ENCODE measurements at places on chromosomes 11 and 22.

GRCh38 chr22:36795633-36796032, 19.7 kb upstream of the IFT27 start:
- DNase-seq, result no peak
- H3K4me3 ChIP-seq, result no peak overlapping the region
- H3K4me1 ChIP-seq, result no peaks in the 10 kb centered on the region
- H3K27me3 ChIP-seq, result no peaks in the 10 kb centered on the region

DNA sequence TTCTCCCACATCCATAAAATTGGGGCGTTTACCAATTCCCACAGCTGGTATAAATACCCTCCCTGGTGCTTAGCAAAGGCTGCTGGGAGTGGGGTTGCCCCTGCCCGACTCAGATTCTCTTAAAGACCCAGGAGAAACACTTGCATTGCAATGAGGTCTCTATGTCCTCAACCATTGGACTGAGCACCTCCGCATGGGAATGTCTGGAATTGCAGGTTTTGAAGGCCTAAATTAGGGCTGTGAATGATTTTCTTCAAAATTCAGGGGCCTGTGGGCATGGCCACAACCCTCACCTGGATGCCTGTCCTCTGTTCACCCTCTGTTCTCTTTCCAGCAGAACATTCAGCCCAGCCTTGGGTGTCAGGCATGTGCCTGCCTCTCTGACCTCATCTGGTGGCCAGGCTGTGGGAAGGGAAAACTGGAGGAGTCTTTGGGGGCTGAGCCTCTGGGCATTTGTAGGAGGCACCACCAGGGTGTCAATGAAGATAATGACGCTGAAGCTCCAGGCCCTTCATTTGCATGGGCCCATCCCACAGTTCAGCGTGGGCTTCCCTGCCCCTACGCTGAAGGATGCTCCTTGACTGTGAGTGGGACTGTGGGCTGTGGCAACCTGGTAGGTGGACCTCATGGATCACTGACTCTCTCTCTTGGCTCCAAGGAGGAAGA, 52.7 kb upstream of the MYEOV start:
- no peak for DNase-seq
- no peaks in the 10 kb centered on the region for H3K4me1 ChIP-seq
- no peaks in the 10 kb centered on the region for H3K36me3 ChIP-seq
- H3K27ac ChIP-seq, result no peak overlapping the region
- H3K27me3 ChIP-seq, result no peaks in the 10 kb centered on the region
- no peak overlapping the region for H3K4me3 ChIP-seq

- no peaks in the 10 kb centered on the region for H3K27me3 ChIP-seq
- H3K4me1 ChIP-seq, result peaks cover 3% of the 10 kb centered on the region
- no peak for DNase-seq
- peaks cover 81% of the 10 kb centered on the region for H3K36me3 ChIP-seq
- H3K27ac ChIP-seq, result no peak overlapping the region
Measured at GRCh38 chr11:586376-587316, 10.4 kb downstream of the PHRF1 start.

DNA sequence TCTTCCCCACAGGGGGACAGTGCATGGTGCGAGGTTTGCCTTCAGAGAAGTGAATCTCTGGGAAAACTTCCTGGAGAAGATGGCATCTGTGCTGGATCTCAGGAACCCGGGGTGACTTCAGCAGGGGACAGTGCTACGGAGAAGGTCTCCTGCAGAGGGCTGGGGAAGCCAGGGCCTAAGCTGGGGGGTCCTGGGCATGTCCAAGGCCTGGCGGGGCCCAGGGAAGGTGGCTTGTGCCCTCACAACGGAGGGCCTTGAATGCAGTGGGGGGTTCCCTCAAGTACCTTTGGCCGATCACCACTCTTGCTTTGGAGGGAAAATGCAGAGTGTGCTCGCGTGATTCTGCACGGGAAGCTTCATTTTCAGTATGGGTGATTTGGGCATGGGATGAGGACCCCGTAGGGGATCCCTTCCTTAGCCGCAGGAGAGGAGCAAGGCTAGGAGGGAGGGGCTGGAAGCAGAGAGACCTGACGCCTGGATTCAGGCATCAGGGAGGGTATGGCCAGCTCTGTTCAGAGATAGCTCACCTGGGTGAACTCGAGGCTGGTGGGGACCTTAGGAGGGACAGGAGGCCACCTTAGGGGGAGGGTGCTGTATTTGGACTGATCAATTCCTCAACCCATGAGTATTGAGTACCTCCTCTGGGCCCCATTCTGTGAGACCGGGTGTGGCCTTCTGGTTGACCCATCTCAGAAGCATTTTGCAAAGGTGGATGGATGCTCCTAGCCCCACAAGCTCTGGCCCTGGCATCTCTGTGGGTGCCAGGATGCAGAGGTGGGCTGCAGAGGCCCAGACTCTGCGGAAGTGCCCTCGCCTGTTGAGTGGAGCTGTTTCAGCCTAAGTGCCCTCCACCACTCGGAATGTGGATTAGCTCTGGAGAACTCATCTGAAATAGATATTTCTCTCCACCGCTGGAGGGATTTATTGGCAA, 529.4 kb downstream of the TBC1D22A start:
- DNase-seq, result no peak
- H3K4me1 ChIP-seq, result no peaks in the 10 kb centered on the region
- no peak overlapping the region for H3K4me3 ChIP-seq
- H3K27me3 ChIP-seq, result no peaks in the 10 kb centered on the region
- H3K36me3 ChIP-seq, result no peaks in the 10 kb centered on the region
- no peak overlapping the region for H3K27ac ChIP-seq

DNA sequence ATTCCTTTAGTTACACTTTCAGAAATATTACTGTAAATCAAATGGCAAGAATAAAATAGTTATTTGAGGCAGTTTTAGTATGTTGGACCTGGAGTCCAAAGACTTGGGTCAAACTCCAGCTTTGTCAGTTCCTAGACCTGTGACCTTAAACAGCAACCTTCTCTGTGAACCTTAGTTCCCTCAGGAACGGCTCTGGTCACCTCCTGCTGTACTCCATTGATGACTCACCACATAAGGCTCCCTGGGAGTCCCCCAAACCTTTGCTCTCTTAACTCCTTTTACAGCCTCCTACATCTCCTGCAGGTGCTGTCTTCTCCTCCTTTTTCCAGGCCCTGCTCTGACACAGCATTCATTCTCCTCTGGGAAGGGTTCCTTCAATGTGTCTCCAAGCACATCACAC, 29.1 kb downstream of the LIMK2 start:
- DNase-seq, result no peak
- peaks cover 22% of the 10 kb centered on the region for H3K36me3 ChIP-seq
- no peak overlapping the region for H3K4me3 ChIP-seq

- no peak overlapping the region for H3K4me3 ChIP-seq
- H3K36me3 ChIP-seq, result no peaks in the 10 kb centered on the region
- no peak overlapping the region for H3K27ac ChIP-seq
- DNase-seq, result no peak
- no peaks in the 10 kb centered on the region for H3K27me3 ChIP-seq
Measured at GRCh38 chr11:100851147-100851546, 164.1 kb downstream of the ARHGAP42 start.

- no peak overlapping the region for H3K4me3 ChIP-seq
- DNase-seq, result no peak
- peaks cover 31% of the 10 kb centered on the region for H3K4me1 ChIP-seq
- no peak overlapping the region for H3K27ac ChIP-seq
Measured at GRCh38 chr22:35643991-35644390, 4.3 kb upstream of the APOL6 start.

DNA sequence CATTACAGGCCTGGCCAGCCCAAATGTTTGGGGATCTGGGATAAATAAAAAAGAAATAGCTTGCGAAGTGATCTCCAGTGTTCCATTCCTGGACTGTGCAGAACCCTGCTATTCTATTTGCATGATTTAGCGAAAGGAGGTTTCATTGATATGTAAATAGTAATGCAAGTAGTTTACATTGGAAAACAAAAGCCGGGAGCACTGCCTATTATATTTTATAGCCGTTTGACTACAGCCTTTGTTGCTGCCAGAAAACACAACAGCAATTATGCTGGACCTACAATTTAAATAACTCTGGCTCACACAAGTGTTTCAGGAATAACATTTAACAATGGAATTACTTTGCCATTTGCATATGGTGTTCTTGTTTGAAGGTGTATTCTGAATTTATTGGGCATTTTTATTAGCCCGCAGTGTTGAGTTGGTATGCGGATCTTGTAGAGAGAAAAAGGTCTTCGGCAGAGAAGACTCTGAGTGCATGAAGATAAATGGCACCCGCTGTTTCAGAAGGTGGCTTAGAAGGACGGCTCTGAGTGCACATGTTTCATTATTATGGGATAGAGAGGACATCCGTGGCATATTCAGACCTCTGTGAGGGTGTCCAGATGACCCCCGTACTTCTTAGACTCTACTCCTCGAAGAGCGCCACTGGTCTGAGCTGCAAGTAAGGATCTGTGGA, 315.0 kb downstream of the BRD1 start:
- H3K36me3 ChIP-seq, result no peaks in the 10 kb centered on the region
- H3K27me3 ChIP-seq, result no peaks in the 10 kb centered on the region

- no peaks in the 10 kb centered on the region for H3K4me1 ChIP-seq
- H3K36me3 ChIP-seq, result peaks cover 4% of the 10 kb centered on the region
- H3K27ac ChIP-seq, result no peak overlapping the region
- H3K4me3 ChIP-seq, result no peak overlapping the region
- H3K27me3 ChIP-seq, result no peaks in the 10 kb centered on the region
Measured at GRCh38 chr11:68074584-68075352, 35.9 kb downstream of the TCIRG1 start.
